Smooth muscle cell of trachea (primary cell): ENCODE measurements at places on chromosomes 2 and 18. TPM values are rescaled to one million over a fixed set of nuclear protein-coding genes. Genes with fewer than 3 reads are reported as not detected.

The SIGLEC15 gene
- total RNA-seq = 3.1 and 5.7 TPM in 2 replicates

The KYNU gene
- total RNA-seq = 1.2 and 5.3 TPM in 2 replicates

The SLC14A1 gene
- 62.7 and 81.0 TPM in 2 replicates for total RNA-seq

The TRIM43 gene
- not detected in 2 replicates for total RNA-seq

The UGT1A6 gene
- total RNA-seq = not detected in 2 replicates

The DPYSL5 gene
- total RNA-seq = under 0.01 TPM in 1 of 2 replicates, not detected in the other

The CABYR gene
- total RNA-seq = 7.7 and 10.1 TPM in 2 replicates

The PDE11A gene
- not detected in 2 replicates for total RNA-seq

The SERPINB5 gene
- total RNA-seq = 0.29 TPM in 1 of 2 replicates, not detected in the other

The BIN1 gene
- total RNA-seq = 40.4 and 96.4 TPM in 2 replicates

The UGT1A5 gene
- total RNA-seq = not detected in 2 replicates

The SCYGR4 gene
- total RNA-seq = not detected in 2 replicates

The ZBTB7C gene
- under 0.01 TPM in 1 of 2 replicates, not detected in the other for total RNA-seq

The NOSTRIN gene
- total RNA-seq = 0.33 and 0.58 TPM in 2 replicates

The TUBA4A gene
- total RNA-seq = 50.2 and 55.1 TPM in 2 replicates

The CAPN13 gene
- total RNA-seq = not detected in 2 replicates

The ARHGEF4 gene
- total RNA-seq = 1.3 and 4.0 TPM in 2 replicates

The VWA3B gene
- total RNA-seq = 0.17 TPM in 1 of 2 replicates, not detected in the other

The COLEC11 gene
- total RNA-seq = 0.44 TPM in 1 of 2 replicates, not detected in the other
